ENCODE measurements at places on chromosomes 4 and X. TPM values are rescaled to one million over a fixed set of nuclear protein-coding genes. Genes with fewer than 3 reads are reported as not detected.

The NRK gene
- 13.0 TPM for polyA plus RNA-seq

The CDKL5 gene
- 18.1 TPM for polyA plus RNA-seq

The MAGEE1 gene
- 6.3 TPM for polyA plus RNA-seq

The POLN gene
- 5.4 TPM for polyA plus RNA-seq

The RIBC1 gene
- polyA plus RNA-seq, result 5.1 TPM

DNA sequence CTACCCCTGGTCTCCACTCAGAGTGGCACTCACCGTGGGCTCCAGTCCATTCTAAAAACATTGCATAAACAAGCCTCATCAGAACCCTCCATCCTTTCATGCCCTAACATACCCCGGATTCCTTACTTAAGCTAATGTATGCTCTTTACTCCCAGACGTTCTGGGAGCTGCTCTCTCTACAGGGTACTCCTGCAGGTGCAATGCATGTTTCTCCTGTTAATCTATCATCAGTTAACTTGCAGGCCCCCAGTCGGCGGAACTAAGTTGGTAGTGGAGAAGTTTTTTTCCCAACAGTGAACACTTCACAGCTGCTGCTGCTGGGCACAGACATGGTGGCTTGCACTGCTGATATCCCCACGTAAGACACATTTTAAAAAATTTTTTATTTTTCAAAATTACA, 161.6 kb upstream of the FAT1 start:
- DNase-seq, result no peak

GRCh38 chrX:69995362-69996112, 54.2 kb downstream of the AWAT2 start:
- DNase-seq, result no peak

DNA sequence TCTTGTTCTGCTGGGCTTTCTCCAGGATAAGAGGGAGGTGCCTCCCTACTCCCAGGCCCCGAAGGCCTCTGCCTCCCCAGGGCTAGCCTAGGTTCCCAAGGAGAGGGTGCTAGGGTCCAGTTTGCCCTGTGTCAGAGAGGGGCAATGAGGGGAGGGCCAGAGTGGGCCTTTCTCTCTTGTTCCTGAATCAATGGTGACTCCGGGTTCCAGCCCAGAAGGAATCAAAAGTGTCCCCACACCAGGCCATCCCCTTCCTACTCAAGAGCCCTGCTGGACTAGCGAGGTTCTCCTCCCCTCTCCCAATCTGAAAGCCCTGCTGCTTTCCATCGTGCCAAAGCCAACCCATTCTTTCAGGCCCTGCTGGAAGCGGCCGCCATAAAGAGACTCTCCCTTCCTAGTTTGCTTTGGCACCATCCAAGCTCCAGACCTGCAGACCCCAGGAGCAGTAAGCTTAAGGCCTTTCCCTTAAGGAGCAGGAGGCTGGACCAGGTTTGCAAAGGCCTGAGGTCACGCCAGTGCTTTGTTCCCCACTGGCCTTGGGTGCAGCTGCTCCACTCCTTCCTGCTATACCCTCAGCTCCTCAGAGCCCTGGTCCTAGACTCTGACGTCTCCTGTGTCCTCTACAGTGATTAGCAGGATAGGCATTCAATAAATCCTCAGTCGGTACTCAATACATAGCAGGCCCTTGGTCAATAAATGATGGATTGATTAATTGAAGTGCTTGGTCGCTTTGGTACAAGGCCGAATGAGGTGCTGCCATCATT, 10.6 kb downstream of the TSC22D3 start:
- no peak for DNase-seq

DNA sequence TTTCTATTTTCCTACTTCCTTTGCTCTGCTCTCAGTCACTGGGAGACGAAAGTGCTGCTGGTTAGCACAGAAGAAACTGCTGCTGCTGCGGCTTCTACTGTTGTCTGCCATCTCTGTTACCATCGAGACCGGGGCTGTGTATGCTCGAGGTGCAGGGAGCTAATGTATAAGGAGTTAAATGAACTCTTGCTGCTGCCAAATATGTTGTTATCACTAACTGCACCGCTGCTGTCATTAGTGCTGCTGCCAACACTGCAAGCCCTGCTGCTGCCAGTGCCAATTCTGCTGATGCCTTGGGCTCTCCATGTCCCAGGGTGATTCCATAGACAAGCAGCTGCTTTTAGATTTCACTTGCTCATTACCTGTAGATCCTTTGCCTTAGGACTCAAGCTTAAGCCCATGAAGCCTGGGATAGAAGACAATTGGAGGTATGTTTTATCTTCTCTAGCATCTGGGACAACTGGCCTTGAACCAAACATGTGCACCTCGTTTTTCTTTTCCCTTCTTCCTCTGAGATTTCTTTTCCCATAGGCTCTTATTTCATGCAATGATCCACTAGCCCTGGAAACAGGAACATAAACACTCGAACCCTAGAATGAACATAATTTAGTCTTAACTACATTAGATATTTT, 107.8 kb downstream of the CCSER1 start:
- no peak for DNase-seq

GRCh38 chr4:184471881-184472613, 2.3 kb downstream of the IRF2 start:
- no peak for DNase-seq

- DNase-seq, result no peak
Observed at GRCh38 chrX:139112432-139112831, 400.9 kb upstream of the FGF13 start.

DNA sequence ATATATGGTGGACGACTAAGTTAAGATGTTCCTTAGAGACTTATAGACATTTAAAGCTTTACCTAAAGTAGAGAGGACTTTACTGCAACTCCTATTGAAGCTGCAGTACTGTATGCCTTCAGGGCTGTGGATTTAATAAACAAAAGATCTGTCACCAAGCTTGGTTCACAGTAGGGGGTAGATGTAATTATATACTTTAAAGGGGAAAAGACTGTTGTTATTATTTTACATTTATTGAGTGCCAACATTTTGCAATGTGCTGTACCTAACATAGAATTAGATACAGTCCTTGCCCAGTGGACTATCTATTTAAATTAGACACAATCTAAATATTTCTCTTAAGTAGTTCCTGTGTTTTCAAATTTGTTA, 67.2 kb downstream of the SLIT2 start:
- no peak for DNase-seq

DNA sequence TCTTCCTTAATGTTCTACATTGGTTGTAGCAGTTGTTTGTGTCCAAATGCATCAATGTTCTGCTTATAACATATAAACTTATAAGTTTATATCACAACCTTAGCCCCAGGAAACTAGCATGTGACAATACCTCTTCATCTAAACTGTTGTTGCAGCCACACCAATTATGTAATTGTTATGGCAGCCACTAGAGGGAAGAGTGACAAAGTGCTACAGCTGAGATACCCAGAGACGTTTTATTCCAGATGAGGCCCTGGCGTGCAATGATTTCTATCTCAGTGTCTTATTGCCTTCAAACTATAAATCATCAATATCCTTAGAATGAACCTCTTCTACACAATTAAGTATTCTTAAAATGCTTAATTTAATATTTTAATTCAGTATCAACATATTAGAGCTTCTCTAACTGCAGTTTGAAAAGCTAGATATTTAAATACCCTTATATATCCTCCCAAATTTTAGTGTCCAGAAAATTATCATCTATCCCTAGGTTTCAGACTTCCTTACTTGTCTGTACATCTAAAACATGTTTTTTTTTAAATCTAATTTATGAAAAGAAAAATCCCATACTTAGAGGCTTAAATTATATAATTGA, 171.6 kb downstream of the PCDH10 start:
- peak; percentile 6 for DNase-seq

GRCh38 chrX:16653424-16653823, 3.5 kb downstream of the S100G start:
- DNase-seq, result no peak

DNA sequence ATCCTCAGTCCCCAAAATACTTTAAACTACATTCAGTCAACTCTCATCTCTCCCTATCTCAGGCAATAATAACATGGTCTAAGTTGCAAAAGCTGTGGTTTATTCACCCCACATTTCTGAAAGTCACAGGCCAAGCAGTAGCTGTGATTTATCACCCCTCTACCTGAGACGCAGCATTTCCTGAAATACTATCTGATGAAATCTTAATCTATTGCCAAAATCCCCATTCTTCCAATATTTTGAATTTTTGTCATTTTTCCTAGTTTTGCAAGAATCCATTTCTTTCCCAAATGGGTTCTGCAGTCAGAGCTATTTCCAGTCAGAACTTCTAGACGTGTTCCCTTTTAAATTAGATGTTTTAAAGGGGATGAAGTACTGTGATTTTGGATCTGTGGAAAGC, 148.3 kb downstream of the BANK1 start:
- DNase-seq, result no peak
